ENCODE measurements at places on chromosomes 11 and 22.

DNA sequence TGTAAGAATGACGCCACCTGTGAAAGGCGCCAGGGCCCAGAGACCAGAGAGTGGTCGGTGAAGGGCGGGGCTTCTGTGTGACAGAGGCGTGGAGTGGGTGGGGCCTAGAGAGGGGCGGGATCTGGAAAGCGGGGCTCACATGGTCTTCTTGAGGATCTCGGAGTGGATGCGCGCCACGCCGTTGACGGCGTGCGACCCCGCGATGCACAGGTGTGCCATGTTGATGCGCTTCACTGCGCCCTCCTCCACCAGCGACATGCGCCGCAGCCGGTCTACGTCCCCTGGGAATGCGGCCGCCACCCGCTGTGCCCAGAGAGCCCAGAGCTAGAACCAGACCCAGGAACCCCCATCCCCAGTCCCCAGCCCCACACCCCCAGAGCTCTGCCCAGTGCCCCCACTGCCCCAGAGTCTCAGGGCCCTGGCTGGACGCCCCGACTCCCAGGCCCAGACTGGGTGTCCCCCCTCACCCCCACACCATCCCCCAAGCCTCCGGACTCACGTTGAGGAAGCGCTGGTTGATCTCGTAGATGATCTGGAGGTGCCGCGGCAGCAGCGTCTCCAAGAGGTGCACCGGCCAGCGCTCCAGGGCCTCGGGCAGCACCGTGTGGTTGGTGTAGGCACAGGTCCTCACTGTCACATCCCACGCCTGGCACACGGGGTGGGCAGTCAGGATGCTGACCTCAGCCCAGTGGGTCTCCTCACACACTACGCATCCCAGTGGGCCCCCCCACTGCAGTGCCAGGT is 6.2 kb downstream of the PYGM start:
- no peak for DNase-seq

DNA sequence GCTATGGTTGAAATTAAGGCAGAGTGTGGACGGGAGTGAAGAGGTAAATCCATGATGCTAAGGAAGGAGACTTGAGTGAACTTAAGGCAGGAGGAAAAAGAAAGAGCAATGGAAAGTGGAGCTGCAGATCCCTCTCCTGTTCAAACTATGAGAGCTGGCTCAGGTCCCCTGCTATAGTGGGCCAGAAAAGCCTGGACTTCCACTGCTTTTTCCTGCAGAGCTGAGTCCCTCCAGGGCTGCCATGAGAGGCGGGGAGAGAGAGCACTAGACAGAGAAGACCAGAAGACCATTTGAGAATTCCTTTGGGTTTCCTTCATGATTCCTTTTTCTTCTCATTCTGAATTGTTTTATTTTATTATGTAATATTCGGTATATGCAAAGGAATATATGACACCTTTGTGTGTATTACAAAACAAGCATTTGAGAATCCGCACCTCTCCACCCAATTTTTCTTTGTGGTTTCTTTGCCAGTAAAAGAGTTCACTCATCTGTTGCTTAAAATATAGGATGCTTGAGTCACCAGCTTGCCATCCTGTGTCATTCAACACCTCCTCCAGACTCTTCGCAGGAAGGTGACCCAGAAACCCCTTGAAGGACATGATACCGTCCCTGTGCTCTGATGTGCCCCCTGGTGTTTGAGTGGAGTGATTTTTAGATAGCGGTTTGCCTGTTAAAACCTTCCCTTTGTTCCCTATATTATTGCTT is 24.4 kb downstream of the SREBF2 start:
- peak; percentile 59 for DNase-seq

- DNase-seq = no peak
Measured at GRCh38 chr11:78532991-78533390, 41.7 kb downstream of the NARS2 start.

- no peak for DNase-seq
Measured at GRCh38 chr11:7651140-7651551, 22.2 kb downstream of the CYB5R2 start.

GRCh38 chr11:6737872-6738466 is 33.8 kb downstream of the OR2AG2 start:
- DNase-seq = peak; percentile 34

DNA sequence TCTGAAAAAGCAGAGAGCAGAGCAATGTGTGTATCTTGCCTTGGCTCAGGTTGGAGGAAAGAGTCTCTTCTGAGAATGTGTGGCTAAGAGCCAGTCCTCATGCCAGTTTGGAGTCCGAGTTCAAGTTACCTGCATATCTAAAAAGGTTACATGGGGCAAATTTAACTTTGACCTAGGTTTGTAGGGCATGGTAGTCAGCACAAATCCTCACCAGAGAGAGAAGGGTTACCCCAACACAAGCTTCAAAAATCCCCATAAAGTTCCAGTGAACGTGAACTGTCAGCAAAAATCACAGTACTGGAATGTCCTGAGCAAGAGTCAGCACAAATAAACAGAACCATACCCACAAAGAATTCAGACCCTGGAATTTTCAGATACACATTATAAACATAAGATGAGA is 13.8 kb downstream of the SDHD start:
- no peak for DNase-seq

DNA sequence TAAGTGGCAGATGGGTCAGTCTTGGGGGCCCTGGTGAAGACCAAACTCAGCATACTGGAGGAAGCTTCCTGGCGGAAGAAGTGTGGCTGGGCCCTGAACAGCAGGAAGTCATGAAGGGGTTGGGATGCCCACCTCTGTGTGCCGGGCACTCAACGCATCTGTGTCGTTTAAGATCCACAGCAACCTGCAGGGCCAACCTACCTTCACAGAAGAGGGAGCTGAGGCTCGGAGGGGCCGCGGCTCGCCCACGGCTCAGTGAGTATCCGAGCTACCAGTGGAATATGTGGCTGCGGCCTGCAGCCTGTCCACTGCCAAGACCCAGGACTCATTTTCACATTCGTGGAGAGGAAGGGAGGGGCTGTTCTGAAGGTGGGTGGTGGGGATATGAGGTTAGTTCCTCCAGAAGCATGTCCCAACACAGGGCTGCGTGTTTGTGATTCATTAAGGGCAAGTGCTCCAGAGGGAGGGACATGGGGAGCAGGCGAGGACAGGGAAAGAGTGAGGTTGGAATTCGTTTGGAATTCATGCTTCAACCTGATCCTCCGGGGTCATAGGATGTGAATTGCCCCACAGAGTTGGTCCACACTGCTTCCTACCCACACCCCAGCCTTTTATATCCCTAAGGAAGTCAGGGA is 99.6 kb downstream of the MPPED1 start:
- DNase-seq = no peak

- DNase-seq = no peak
Measured at GRCh38 chr22:48659404-48659996, 1168.2 kb downstream of the BRD1 start.

DNA sequence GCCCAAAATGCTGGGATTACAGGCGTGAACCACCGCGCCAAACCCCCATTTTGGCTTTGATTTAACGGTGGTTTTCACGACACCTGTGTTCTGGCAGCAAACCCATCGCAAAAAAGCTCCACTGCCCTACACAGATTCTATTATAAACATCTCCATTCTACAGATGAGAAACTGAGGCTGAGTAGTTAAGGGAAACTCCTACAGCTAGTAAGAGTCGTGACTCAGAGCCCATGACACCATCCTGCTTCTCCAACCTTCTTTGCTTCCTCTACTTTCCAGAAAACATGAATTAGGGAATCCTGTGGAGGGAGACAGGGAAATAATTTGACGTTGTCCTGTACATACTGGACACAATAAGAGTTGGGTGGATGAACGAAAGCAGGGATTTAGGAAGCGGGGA is 429 bp upstream of the SNX15 start:
- no peak for DNase-seq

DNA sequence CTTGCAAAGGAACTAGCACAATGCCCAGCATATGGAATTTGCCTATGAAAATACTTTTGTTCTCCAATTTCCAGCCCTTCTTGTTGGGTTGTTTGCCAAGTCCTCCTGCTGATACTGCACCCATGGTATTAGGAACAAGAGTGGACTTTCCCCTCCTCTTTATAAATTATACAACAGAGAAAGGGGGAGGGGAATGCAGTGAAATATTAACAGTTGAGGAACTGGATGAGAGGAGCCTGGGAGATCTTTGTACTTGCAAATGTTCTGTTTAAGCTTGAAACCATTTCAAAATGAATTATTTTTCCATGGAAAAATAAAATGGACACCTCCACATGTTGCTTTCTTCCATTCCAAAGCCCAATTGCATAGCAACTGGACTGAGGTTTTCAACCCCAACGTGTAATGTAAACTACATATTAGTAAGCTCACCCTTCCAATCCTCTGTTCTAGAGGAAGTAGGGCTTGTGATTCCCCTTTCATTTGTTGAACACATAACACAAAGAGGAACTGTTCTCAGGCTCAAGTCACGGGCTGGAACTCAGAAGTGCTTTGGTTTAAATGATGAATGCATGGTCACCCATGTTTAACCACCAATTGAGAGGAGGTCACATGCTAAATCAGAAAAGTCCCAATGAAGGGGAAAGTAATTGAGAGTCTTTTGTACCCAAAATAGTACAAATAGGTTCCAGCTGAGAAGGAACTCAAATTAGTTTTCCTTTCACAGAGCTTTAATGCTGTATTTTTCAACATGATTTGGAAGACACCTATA is 66.2 kb upstream of the ZC3H12C start:
- no peak for DNase-seq

- DNase-seq = no peak
Measured at GRCh38 chr11:1089738-1090599, 15.3 kb downstream of the MUC2 start.

- peak; percentile 77 for DNase-seq
Measured at GRCh38 chr11:133956650-133957633, at the start of gene IGSF9B. Gene IGSF9B (minus strand): TSS chr11:133956968. CDS start chr11:133956754, 214 bp downstream.

GRCh38 chr11:86013713-86014112 is 55.2 kb downstream of the PICALM start:
- no peak for DNase-seq

DNA sequence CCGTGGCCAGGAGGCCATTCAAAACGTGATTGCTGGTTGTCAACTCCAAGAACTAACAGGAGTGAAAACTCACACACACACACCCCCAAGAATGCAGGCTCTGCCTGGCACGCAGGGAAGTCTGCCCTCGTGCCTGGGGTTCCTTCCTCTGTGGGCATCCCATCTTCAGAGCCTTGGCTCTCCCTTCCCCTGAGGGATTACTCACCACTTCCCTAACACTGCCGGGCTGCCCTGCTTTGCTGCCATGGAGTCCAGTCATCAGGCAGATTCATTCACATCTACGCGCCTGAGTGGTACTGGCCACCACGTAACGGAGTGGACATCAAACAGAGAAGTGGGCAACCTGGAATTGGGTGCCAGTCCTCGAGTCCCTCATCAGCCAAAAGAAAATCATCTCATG is 120.7 kb upstream of the TMEM45B start:
- DNase-seq = no peak

- DNase-seq = no peak
Measured at GRCh38 chr11:96579656-96580055, 189.8 kb downstream of the JRKL start.

- DNase-seq = no peak
Measured at GRCh38 chr11:33021937-33022336, 6.3 kb downstream of the DEPDC7 start.

GRCh38 chr11:83612891-83613766 is 327.0 kb upstream of the CCDC90B start:
- no peak for DNase-seq

GRCh38 chr22:46750863-46751443 is 11.5 kb upstream of the TBC1D22A start:
- no peak for DNase-seq

GRCh38 chr11:9711454-9712307 is 47.8 kb downstream of the SWAP70 start:
- no peak for DNase-seq

Data from activated naive CD8-positive, alpha-beta T cell treated with anti-CD3 and anti-CD28 coated beads, Interleukin-2, amount 50 U/mL, for 16 hours (primary cell).